ENCODE measurements at places on chromosomes 7 and 10. TPM values are rescaled to one million over a fixed set of nuclear protein-coding genes. Genes with fewer than 3 reads are reported as not detected.

The KIAA1549 gene
- total RNA-seq = 9.2 TPM

- no peak overlapping the region for H3K4me3 ChIP-seq
- peaks cover 2% of the 10 kb centered on the region for H3K4me1 ChIP-seq
- no peak for DNase-seq
Measured at GRCh38 chr7:40115936-40116335, 18.5 kb downstream of the MPLKIP start.

- H3K36me3 ChIP-seq = no peaks in the 10 kb centered on the region
- H3K27ac ChIP-seq = no peak overlapping the region
- DNase-seq = no peak
- H3K4me3 ChIP-seq = no peak overlapping the region
- no peaks in the 10 kb centered on the region for H3K4me1 ChIP-seq
Measured at GRCh38 chr7:15007507-15007906, 105.0 kb upstream of the DGKB start.

The SH2D4B gene
- not detected for total RNA-seq

- no peaks in the 10 kb centered on the region for H3K36me3 ChIP-seq
- no peak for DNase-seq
- H3K4me1 ChIP-seq = peaks cover 34% of the 10 kb centered on the region
- H3K27ac ChIP-seq = no peak overlapping the region
- no peaks in the 10 kb centered on the region for H3K27me3 ChIP-seq
Measured at GRCh38 chr10:36332926-36333325, 690.8 kb upstream of the FZD8 start.

DNA sequence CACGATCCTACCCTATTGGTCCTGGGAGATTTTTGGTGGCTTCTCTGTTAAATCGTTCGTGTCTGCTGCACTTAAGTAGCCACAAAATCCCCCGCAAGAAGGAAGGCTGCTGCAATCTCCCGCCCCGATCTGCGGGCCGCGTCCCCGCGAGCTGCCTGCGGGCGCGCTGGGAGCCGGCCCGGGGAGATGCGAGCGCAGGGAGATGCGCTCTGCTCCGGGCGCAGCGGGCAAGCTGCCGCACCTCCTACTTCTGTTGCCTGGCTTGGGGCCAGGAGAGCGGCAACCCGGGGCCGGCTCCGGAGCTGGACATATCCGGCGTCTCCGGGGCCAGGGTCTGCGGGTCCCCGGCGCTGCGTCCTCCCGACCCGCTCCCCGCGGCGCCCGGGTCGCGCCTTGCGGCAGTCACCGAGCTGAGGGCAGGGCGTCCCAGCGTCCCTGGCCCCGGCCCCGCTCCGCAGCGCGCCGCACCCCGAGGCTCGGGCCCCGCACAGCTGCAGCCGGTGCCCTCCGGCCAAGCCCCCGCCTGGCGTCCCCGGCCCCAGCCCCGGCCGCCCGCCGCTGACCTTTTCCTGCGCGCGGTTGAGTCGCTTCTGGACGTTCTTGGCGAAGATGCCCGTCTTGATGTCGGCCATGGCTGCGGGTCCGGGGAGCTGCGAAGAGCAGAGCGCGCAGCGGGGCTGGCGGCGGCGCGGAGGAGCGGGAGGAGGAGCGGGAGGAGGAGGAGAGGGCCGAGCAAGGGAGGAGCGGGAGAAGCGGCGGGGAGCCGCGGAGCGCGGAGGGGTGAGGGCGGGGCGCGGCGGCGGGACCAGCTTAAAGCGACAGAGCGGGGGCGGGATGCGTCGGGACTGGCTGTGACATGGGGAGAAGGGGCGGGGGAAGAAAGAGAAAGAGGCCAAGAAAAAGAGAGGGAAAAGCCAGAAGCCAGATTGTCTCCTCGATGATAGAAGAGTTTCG is at the start of gene AMPH:
Gene AMPH (minus strand): TSS at position 654 of the 954 bp plus-strand sequence. CDS start 22 bp downstream, at position 632.
- no peaks in the 10 kb centered on the region for H3K36me3 ChIP-seq
- H3K27me3 ChIP-seq = peaks cover 1% of the 10 kb centered on the region
- H3K4me1 ChIP-seq = peaks cover 23% of the 10 kb centered on the region
- peak; percentile 94 for DNase-seq
- peak within 1 kb of the TSS; percentile 76 for H3K4me3 ChIP-seq

The TMEM60 gene
- total RNA-seq = 15.3 TPM

DNA sequence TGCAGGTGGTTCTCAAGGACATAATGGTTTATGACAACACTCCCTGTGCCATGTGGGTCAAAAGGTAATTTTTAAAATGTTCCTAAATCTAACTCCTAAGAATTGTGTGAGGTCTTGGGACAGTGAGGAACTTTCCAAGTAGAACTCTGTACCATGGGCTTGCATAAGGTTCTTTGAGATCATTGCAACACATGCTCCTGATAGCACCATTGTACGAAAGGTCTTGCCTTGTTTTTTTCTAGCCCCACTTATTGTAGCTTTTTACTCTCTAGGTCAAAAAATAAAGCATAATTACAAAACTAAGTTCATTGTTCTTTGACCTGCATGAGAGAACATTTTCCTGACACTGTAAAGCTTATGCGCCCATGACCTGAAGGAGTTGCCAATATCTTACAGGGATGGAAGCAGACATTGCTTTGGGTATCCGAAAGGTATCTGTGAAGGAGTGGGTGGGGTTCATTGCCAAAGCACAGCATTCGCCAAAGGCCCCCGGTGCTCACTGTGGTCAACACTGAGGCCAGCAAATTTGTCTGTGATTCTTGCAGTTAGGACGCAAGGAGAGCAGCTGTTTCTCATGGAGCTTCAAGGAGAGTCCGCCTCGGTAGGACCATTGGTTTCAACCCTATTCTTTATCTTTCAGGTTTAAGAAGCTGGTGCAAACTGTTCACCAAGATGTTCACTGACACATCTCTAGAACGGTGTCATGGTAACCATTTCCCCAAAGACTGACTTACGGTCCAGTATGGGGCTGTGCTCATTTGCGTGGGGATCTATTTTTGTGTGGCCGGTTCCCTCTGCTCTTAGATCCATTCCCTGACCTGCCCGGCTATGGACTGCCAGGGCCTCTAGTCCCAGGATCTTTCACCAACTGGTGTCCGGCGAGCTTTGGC is 7.6 kb upstream of the PRKAG2 start:
- H3K27me3 ChIP-seq = peaks cover 74% of the 10 kb centered on the region
- peaks cover 3% of the 10 kb centered on the region for H3K36me3 ChIP-seq
- no peak for DNase-seq
- no peak overlapping the region for H3K27ac ChIP-seq

DNA sequence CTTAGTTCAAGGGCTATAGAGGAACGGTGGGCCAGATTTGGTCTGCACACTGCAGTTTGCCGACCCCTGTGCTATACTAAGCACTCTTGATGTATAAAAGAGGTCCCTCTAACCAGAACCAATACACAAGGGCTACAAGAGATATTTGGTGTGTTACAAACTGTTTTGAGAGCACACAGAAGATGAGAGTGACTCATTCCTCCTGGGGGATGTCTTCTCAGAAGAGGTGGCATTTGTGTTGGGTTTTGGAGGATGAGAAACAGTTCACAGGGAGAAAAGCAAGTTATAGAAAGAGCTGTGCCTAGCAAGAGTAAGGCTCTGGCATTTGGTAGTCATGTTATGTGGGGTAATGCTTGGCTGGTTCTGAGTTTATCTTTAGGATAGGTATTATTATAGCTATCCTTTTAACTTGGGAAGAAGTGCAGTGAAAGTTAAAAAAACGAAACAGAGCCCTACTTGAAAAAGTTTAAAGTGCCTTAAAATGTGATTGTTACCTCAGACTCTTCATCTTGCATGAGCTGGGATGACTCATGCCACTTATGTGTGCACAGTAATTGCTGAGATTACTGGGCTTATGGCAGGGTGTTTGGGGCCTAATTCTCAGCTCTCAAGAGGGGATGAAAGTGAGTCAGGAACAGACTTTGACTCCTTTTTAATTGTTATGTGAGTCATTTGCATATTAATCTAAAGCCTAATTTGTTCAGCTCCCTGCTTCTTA is 160.4 kb downstream of the KIF20B start:
- H3K27me3 ChIP-seq = peaks cover 18% of the 10 kb centered on the region
- H3K27ac ChIP-seq = no peak overlapping the region

The GRID1 gene
- total RNA-seq = 0.60 TPM

The LRRC17 gene
- total RNA-seq = 34.5 TPM

The FAM25G gene
- total RNA-seq = not detected

GRCh38 chr7:80643336-80643915 is 5.0 kb downstream of the CD36 start:
- no peak for DNase-seq
- H3K4me3 ChIP-seq = no peak overlapping the region
- H3K27me3 ChIP-seq = no peaks in the 10 kb centered on the region
- H3K27ac ChIP-seq = no peak overlapping the region
- H3K36me3 ChIP-seq = no peaks in the 10 kb centered on the region

The PGAM2 gene
- 0.41 TPM for total RNA-seq

The KCP gene
- total RNA-seq = 1.5 TPM

The CDK1 gene
- 9.0 TPM for total RNA-seq

All from chondrocyte (in vitro differentiated cells).